ENCODE measurements at places on chromosomes 3 and 15.
A peak's percentile ranks its signal among the peaks of the same experiment; 100 is the strongest.

GRCh38 chr3:43964640-43965039 is 273.9 kb downstream of the ABHD5 start:
- DNase-seq = no peak

- DNase-seq = no peak
Observed at GRCh38 chr3:169750665-169751064, 14.2 kb downstream of the TERC start.

DNA sequence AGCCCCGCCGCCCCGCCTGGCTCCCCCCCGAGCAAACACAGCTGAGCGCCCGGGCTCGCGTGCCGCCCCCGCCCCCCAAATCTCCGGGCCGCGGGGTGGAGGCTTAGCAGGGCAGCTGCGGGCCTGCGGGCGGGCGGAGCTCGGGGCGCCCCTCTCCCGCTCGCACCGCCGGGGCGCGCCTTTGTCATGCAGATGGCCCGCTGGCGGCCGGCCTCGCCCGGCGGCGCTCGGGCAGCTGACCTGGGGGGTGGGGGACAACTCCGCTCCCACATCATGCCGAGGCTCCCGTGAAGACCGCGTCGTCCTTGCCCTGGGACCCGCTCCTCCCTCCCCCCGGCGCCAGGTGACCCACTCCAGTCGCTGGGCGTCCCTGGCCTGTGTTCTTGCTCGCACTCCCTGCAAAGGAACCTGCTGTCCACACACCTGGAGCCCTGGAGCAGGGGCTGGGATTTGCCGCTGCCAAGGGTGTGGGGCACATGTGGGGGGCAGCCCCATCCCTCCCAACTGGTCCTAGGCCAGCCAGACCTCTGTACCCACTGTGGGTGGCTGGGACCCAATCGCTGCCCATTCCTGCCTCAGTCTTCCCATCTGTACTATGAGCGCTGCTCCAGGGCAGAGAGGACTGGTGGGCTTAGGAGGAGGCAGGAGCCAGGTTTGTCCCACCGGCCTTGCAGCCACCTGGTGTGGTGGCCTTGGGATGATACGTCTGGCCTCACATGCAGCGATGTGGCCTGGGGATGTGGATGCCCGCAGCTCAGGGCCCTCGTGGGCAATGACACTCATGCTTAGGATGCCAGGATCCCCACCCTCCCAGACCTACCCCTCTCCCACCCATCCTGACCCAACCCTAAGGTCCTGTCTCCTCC is 33.5 kb downstream of the DNAJB8 start:
- DNase-seq = no peak

GRCh38 chr15:93196135-93196670 is 107.2 kb upstream of the RGMA start:
- DNase-seq = no peak

DNA sequence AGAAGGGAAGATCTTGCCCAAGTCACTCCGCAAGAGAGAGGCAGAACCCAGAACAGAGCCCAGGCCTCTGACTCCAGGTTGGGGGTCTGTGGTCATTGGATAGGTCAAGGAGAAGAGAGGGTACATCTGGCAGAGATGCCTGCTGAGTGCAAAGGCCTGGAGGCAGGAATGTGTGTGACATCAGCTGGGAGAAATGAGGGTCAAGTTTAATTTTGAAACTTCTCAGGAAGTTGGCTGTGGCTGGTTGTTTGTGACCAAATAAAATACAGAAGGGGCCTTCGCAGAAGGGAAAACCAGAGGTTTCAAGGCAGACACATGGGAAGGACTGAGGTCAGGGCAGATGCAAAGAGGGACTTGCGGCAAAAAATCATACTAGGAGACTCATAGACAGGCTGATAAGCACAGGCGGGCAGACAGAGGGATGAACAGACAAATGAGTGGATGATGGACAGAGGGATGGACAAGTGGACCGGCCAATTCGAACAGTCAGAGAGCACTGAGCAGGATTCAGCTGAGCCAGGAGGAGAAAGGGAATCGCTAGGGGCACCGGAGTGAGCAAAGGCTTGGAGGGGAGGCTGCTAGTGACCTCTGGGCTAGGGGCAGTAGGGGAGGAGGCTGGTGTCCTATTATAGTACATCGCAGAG is 28.8 kb upstream of the CACNA2D2 start:
- DNase-seq = no peak

GRCh38 chr3:42717306-42717705 is 14.7 kb upstream of the HHATL start:
- DNase-seq = no peak

GRCh38 chr15:69289342-69290146 is 9.2 kb upstream of the PAQR5 start:
- DNase-seq = no peak

GRCh38 chr3:125462722-125463299 is 57.2 kb downstream of the SNX4 start:
- no peak for DNase-seq

GRCh38 chr15:98503970-98504369 is 144.4 kb upstream of the IGF1R start:
- no peak for DNase-seq

GRCh38 chr3:15496341-15496664 is 25.2 kb downstream of the COLQ start:
- no peak for DNase-seq

DNA sequence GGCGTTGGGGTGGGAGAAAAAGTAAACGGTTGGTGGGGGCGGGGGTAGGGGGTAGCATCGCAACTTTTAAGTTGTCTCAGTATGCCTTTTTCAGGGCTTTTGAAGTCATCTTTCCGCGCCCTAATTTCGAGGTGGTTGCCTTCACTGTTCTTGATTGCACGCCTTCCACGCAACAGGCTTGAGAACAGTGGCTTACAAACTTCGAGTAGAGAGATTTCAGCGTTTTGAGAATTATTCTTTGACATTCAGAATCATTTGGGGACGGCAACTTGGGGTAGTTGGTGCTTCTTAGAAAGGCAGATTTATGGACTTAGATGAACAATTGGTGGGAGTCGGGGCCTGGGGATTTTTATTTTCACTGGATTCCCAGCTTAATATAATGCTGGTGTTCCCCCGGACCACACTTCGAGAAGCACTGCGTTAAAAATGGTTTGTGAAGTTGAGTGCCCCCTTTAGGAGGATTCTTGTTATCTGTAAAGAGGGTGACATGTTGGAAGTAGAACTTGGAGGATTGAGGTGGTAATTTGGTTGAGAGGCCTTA is 880 bp downstream of the PPP4R2 start:
- DNase-seq = peak; percentile 30

DNA sequence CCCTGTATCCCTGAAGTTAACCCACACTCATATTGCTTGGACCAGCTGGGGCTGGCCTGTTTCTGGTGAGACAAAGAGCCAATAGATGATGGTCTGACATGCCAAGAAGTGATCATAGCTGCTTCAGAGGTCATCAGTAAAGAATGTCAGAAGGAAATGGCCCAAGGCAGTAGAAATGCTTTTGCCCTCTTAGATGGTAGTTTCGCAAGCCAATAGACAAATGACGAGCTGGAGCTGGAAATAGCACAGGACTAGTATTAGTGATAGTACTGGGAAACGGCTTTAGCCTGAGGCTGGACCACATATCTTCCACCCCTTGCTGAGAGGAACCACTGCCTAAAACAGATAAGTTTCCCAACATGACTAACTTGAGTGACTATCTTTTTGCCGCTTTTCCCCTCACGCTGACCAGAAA is 176.1 kb upstream of the THBS1 start:
- no peak for DNase-seq

- no peak for DNase-seq
Observed at GRCh38 chr3:50523279-50523811, 19.9 kb upstream of the CACNA2D2 start.

GRCh38 chr3:158430448-158430847 is 140.5 kb upstream of the MLF1 start:
- DNase-seq = no peak

- peak; percentile 89 for DNase-seq
Observed at GRCh38 chr3:170869645-170870593, at the start of gene RPL22L1. Gene RPL22L1, minus strand, starts transcription at chr3:170870195. Its CDS starts 28 bp downstream, at chr3:170870167.

- no peak for DNase-seq
Observed at GRCh38 chr3:126414961-126415660, 20.4 kb downstream of the CFAP100 start.

- no peak for DNase-seq
Observed at GRCh38 chr3:147406028-147406931, at the start of gene ZIC4. Gene ZIC4, minus strand, starts transcription at chr3:147406543. Its CDS starts 3,746 bp downstream, at chr3:147402797.

DNA sequence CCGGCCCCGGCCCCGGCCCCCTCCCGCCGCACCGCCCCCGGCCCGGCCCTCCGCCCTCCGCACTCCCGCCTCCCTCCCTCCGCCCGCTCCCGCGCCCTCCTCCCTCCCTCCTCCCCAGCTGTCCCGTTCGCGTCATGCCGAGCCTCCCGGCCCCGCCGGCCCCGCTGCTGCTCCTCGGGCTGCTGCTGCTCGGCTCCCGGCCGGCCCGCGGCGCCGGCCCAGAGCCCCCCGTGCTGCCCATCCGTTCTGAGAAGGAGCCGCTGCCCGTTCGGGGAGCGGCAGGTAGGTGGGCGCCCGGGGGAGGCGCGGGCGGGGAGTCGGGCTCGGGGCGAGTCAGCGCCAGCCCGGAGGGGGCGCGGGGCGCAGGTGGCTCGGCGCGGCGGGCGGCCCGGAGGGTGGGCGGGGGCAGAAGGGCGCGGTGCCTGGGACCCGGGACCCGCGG is 352 bp downstream of the CHRD start:
- no peak for DNase-seq

DNA sequence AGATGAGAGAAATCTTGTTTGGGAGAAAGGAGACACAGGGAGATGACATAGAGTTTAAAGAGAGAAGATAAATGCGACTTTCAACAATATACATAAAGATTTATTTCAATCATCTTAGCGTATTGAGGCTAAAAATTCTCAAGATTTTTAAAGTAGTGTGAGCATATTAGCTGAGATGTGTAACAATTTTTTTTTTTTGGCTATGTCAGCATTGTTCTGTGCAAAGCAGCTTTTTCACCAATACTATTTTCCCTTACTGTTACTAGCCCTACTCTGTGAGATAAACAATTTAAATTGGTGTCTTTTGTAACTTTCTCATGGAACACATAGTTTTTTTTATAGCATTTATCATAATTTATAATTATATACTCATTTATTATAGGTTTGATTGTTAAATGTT is 185.2 kb upstream of the ZNF385D start:
- DNase-seq = no peak

- DNase-seq = peak; percentile 33
Observed at GRCh38 chr15:38547255-38547997, 17.2 kb downstream of the RASGRP1 start.

DNA sequence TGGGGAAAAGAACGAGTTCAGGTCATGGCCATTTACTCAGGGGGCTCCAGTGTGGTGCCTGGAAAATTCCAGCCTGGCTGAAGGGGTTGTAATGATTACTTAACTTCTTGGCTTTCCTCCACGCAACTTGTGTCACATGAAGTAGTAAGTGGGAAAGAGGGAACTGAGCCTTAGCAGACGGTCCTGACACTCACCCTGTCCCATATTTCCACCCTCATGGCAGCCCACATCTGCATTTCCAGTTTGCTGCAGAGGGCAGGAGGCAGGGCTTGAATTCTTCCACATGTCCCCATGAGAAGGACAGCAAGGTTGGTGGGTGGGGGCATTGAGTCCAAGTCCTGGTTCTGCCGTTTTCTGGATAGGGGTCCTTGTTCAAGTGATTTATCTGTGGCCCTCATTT is 7.8 kb upstream of the CAMP start:
- no peak for DNase-seq

- DNase-seq = no peak
Observed at GRCh38 chr3:66104535-66104934, 65.8 kb upstream of the MAGI1 start.

GRCh38 chr3:67710396-67710795 is 56.0 kb upstream of the SUCLG2 start:
- DNase-seq = no peak

DNA sequence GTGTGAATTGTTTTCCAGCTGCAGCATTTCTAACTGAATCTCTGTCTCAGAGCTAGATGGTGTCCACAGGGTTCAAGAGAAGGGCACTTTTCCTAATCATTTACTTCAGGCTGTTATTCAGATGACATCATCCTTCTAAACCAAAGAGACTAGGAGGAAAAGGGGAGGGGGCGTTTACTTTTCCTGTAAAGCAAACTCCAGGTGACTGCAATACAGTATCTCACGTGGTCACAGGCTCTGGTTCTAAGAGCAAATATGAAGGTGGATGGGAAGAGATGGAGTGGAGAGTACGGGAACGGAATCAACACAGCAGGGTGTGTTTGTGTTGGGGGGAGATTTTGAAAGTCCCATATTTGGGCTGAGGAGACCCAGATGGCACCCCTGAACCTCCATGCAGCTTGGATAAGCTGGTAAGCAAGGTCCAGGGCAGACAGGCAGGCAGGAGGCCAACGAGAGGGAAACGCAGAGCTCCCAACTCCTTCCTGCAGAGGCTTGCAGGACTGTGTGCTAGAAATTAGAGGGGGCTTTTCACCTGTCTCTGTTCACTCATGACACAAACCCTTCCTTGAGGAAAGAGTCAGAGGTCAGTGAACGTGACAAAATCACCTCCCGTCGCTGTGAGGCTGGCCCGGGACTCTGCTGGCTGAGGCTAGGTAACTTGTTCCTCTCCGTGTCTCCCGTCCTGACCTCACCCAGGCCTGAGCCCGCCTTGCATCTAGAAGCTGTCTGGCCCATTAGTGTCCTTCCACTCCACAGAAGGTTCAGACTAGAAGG is 151.2 kb downstream of the OPA1 start:
- DNase-seq = no peak

DNA sequence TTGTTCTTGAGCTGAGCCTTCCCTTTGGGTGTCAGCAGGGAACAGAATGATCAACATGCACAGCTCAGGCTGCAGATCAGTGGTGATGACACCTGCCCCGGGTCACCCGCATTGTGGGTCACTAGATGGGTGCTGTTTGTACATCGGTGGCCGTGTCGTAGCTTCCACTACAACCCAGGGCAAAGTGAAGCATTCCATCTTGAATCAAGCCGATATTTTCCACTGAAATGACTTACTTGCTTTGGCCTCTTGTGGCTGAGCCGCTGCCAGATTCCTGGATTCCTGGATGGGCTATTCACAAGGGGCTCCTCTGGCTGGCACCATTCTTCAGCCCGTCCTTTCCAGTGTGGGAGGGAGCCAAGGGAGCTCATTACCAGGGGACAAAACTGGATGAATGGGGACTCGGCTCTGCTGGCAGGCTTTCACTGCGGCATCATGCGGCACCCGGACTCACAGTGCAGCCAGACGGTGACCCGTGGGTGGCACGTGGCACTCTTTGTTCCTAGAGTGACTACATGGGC is 65.6 kb downstream of the SLCO3A1 start:
- no peak for DNase-seq

DNA sequence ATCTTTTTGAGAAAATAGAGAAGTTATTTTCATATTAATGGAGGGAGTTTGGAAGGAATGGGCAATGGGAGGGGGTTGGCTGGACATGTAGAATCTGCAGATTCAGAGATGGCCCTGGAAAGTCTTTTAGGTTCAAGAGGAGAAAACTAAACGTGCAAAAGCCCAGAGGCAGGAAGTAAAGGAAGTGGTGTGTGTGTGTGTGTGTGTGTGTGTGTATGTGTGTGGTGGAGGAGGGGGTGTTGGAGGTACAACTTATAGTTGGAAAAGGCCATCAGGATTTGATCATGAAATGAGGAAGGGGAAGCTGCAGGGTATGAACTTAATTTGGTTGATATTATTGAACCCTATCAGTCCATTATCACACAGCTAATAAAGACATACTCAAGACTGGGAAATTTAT is 5.6 kb upstream of the LPP start:
- no peak for DNase-seq

Data from stimulated activated CD4-positive, alpha-beta T cell treated with anti-CD3 and anti-CD28 coated beads, TNF-alpha, amount 100 ng/mL, for 24 hours (primary cell).